ENCODE measurements at places on chromosomes 3 and 15.

DNA sequence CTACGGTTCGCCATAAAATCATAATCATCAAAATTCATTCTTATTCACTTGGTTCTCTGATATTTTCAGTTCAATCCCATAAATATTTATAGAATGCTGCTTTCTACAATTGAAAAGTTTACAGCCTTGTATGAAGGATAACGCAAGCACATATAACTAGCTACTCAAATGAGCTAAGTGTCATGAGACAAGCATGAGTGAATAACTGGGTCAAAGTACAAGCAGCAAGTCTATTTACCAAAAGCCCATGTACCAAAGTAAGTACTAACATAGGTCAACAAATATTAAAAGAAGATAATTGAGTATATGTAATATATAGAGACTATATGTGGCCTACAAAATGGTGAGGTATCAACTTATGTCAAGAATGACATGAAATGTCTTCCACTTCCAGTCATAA, 596.6 kb downstream of the GBE1 start:
- no peak for DNase-seq

- no peak for DNase-seq
These were observed 174.9 kb downstream of the TNIK start for GRCh38 chr3:171285287-171285686.

GRCh38 chr15:79065706-79066376, 24.7 kb downstream of the RASGRF1 start:
- DNase-seq, result no peak

GRCh38 chr3:133092681-133093080, 54.5 kb downstream of the TMEM108 start:
- no peak for DNase-seq

DNA sequence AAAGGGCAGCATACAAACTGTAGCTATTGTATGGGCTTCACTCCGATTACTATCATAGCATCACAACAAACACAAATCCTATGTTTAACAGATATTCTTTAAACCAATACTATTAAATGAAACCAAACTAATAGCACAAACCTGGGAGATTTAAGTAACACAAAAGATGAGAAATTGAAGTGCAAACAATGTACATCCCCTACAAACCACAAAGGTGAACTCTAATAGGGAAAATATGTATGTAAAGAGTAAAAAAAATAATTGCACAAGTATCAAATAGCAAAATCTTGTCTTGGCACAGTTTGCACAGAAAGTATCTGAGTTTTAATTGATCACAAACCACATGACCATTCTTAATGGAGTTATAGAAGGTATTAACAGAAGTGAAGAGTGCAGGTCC, 138.5 kb downstream of the CPNE4 start:
- no peak for DNase-seq

GRCh38 chr15:97759363-97759762, 201.1 kb upstream of the ARRDC4 start:
- no peak for DNase-seq

GRCh38 chr15:70308011-70308734, 210.5 kb upstream of the TLE3 start:
- no peak for DNase-seq

GRCh38 chr15:55255714-55256113, 33.9 kb downstream of the RAB27A start:
- DNase-seq, result no peak

DNA sequence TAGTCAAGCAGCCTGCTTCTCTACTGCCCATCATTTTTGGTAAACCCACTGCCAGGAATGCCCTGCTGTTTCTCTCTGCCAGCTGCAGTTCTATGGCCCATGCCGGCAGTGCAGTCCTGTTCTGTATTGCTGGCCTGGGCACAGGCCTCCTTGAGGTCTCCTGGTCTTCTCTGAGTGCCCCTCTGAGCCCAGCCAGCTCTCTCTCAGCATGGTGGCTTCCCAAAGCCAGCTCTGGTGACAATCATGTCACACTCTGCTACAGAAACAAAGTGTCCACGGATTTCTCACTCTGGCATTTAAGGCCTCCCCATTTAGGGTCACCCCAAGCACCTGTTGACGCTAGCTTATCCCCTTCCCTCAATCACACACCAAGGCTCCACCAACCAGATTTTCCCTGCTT, 24.5 kb downstream of the SRPRB start:
- no peak for DNase-seq
